ENCODE measurements at places on chromosomes 7 and 10.

GRCh38 chr10:33272635-33273034 lies 61.8 kb downstream of the NRP1 start:
- DNase-seq, result no peak

DNA sequence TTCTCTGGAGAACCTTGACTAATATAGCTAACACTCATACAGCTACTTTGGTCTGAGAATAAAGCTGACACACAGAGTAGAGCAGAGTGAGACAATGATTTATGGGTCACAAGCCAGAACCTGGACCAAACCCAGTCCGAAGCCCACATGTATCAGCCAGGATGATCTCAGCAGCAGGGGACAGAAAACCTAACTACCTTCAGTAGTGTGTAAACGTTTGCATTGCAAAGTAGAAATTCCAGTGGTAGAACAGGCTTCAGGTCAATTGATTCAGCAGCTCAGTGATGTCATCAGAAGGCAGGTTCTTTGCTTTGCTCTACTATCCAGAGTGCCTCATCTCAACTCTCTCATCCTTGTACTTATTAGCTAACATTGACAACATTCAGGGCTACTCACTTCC lies 62.5 kb upstream of the PALS2 start:
- DNase-seq, result no peak

DNA sequence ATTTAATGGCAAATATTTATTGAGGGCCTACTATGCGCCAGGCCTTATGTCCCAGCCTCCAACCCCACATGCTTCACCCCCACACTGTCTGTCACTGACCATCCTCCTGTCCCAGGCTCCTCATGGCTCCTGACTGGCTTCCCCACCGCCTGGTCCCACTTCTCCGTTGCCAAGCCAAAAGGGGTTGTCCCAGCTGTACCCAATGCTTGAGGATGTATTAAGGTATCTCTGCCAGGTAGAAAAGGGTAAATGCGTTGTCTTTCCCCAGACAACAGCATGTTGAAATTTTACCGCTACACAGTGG lies 168.8 kb upstream of the FRMD4A start:
- no peak for DNase-seq

DNA sequence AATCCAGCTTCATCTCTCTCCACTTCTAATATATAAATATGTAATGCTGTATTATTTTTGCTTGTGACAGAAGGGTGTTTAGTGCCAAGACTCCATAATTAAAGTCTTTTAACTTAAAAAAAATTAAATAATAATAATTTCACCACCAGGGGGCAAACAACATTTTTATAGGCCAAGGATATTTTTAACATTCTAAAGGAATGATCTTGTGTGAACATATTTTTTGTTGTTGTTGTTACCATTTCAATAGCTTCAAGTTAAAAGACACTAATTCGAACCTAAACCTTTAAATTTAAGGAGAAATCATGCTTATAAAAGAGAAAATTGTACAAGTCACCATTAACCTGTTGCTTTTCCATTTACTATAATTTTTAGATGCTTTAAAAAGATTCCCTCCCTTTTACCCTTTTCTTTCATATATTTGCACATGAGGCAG lies 7.5 kb upstream of the DNAJC1 start:
- no peak for DNase-seq

DNA sequence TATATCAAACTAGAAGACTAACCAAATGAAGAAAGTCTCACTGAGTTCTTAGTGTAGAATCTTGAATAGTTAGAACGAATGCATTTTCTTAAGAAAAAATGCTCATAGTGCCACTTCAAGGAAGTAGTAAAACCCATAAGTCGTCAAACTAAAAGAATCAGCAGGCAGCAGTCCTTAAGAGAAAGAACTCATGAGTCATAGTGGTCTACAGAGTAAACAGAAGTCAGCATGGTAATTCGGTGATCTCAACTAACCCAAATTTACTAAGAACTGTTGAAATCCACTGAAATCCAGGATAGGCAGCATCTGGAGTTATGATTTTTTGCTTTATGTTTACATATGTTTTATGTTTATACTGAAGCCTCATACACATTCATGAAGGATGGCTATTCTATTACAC lies 256.2 kb downstream of the LHFPL3 start:
- no peak for DNase-seq

DNA sequence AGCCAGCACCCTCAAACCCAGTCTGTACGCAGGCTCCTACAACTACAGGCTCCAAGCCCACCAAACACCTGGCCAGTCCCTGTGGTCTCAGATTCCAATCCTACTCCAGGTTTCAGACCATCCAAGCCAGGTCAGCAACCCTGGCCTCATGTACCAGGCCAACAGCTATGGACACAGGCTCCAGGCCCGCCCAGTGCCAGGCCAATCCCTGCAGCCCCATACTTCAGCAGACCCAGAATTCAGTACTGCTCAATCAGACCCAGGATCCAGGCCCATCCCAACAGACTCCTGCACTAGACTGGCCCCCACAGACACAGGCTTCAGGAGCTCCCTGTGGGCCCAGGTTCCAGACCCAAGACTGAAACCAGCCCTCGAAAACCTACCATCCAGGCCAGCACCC lies 32.3 kb downstream of the HPSE2 start:
- no peak for DNase-seq

- DNase-seq, result no peak
Observed at GRCh38 chr10:70965566-70965965, 77.2 kb upstream of the PCBD1 start.

DNA sequence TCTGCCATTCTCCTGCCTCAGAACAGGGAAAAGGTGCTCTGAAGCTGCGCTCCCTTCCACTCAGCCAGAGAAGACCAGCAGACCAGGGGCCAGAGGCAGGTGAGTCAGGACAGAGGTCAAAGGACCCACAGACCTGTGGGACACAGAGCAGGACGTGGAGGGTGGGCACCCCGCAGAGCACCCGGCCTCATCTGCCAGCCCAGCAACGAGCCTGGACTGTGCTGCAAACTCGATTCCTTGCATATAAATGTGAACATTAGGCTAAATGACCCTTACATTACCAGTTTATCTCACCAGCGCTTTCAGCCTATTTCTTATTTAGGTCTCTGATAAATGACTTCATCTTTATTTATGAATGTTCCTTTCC lies 50.1 kb downstream of the PTPRN2 start:
- DNase-seq, result no peak

DNA sequence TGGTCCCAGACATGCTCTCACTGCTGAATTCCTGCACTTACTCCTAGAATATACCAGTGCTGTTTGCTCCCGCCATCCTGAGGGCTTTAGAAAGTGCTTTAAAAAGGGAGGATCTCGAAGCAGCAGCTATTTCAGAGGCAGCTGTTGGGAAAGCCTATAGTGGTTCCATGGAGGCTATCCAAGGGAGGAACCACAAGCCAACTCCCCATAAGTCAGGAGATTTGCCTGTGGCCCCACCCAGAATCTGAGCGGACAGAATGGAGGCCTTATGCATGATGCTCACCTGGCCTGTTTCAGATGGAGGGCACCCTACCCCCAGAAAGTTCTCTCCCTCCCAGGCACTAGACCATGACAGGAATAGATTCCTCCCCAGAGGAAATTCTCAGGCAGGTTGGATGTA lies 2.3 kb upstream of the KCNIP2 start:
- no peak for DNase-seq

DNA sequence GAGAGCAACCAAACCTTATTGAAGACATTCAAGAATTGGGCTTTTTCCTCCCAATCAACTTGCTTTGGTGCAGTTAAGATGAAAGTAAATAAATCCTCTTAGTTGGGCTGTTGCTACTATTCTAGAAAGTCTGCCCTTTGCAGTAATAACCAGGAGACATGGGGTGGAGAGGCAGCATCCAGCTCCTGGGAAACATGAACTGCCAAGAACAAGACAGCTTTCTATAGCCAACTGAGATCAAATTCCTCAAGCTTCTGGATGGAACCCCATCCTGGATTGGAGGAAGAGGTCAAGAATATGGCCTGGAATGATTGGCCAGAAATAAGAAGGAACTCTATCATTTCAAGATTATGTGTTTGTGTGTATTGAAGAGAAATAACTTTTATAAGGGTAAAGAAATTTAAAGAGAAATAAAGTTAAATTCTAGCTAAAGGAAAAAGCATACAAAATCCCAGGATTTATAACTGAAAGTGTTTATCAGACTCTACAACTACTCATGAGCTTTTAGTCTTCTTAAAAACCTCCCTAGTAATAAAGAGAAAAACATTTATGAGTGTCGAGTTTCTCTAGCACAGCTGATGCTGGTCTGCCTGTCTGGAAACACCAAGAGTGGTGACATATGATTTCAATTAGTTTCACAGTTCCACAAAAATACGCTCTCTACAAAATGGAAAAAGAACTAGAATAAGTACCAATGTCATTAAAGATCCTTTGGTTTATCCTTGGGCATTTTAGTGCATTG lies 70.1 kb upstream of the COL1A2 start:
- no peak for DNase-seq

GRCh38 chr7:20275637-20276036 lies 55.1 kb upstream of the ITGB8 start:
- DNase-seq, result no peak

DNA sequence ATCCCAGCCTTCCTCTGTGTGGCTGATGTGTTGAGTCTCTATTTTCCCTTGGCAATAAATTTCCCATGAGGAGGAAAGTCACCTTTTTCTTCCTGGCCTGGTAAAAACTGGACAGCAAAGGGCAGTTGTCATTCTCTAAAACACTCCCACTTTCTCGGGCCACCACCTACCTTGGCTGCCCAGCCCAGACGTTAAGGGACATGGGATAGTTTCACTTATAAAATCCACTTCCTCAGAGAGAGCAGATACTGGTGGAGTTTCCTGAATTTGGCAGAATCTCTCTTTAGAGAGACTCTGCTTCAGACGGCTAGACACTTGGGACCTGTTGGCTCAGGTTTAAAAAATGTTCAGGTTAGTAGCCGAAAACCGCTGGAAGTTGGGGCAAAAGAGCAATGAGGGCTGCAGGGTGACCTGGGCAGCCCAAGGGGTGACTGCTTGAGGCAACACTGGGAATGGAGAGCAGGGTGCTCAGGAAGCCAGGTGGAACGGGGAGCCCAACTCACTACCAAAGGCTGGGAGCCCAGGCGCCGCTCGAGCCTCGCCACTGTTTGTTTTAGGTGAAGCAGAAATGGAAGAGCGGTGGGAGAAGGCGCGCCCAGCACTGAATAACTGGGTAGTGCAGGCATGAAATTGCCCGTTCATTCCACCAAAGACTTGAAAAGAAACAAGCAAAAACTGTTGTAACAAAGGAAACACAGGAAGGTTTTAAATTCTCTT lies 186.1 kb downstream of the TRIL start:
- no peak for DNase-seq

GRCh38 chr7:41306486-41306885 lies 396.4 kb downstream of the INHBA start:
- DNase-seq, result no peak

GRCh38 chr7:68725843-68726785 lies 872.2 kb upstream of the AUTS2 start:
- DNase-seq, result no peak

- DNase-seq, result no peak
Observed at GRCh38 chr7:34078864-34079263, 173.5 kb downstream of the BMPER start.

GRCh38 chr10:4633186-4633585 lies 192.8 kb upstream of the AKR1E2 start:
- DNase-seq, result no peak

DNA sequence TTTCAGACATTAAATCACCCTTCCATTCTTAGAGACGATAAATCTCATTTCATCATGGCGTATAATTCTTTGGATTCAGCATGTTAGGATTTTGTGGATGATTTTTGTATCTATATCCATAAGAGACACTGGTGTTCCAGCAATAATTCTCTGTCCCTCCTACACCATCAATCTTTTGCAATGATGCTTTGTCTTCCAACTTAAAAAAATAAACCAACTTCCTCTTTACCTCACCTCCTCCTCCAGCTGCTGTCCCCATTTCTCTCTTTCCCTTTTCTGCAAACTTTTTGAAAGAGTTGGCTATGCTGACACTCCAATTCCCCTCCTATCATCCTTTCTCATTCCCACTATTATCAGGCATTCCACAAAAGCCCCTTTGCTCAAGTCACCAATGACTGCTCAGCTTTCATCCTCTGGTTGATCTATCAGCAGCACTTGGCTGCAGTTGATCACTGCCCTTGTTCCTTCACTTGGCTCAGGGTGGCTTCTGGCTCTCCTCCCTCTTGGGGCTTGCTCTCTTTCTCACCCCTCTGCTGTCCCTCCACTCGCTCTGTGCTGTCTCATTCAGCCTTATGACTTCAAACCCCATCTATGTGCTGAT lies 130.0 kb downstream of the ARHGAP22 start:
- DNase-seq, result no peak

GRCh38 chr10:35329520-35329919 lies 6.8 kb upstream of the CCNY start:
- DNase-seq, result no peak

DNA sequence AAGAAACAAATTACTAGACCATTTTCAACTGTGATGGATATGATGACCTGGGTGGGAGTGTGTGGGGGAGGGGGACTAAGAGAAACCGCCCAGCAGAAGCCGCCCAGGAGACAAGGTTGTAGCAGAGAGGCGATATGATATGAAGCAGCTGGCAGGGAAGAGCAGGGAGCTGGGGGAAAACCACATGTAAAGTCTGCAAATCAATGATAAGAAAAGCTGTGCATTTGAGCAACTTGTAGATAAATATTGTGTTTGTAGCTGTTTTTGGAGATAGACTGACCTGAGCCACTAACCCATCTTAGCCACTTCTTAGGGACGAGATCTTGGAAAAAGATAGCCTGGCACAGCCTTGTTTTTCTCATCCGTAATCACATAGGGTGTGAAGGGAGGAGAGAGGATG lies 252.6 kb downstream of the SEC23IP start:
- no peak for DNase-seq

DNA sequence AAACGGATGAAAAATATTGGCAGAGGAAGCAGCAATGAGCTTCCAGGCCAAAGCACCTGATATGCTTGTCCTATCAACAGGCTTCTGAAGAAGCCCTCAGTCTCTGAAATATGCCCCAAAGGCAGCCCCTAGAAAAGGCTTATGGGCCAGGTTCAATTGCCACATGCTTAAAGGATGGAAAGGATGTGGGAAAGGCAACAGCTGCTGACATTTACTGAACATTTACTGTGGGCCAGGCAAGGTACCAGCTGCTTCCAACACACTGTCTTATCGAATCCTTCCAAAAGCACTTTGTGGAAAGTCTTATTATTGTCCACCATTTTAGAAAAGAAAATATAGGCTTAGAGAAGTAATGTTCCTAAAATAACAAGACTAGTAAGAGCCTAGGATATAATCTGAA lies 56.5 kb downstream of the DOCK4 start:
- no peak for DNase-seq

DNA sequence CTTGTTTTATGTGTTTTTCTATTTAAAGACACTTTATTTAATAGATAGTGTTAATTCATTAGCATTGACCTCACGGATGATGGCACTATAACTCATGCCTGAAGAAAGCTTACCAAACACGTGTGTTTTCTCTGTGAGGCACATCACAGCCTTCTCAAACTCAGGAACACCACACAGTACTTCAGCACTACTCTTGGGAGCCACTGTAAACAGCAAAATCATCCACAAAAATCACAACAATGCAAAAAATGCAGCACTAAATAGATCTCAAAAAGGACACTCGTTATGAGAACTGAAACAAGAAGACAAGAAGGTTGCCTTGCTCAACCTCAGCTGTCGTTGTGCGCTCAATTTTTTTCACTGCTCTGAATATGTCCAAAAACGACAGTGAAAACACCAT lies 12.0 kb upstream of the PARP12 start:
- no peak for DNase-seq

- DNase-seq, result no peak
Observed at GRCh38 chr10:12394241-12395033, 45.1 kb downstream of the CAMK1D start.

All from NCI-H2029 (cell line).